NCI-H2171 treated with DMSO at 0.1 percent for 48 hours (cell line): ENCODE measurements at places on chromosomes 6 and 20.

- DNase-seq: no peak
Observed at GRCh38 chr6:53734473-53735299, 60.1 kb upstream of the LRRC1 start.

DNA sequence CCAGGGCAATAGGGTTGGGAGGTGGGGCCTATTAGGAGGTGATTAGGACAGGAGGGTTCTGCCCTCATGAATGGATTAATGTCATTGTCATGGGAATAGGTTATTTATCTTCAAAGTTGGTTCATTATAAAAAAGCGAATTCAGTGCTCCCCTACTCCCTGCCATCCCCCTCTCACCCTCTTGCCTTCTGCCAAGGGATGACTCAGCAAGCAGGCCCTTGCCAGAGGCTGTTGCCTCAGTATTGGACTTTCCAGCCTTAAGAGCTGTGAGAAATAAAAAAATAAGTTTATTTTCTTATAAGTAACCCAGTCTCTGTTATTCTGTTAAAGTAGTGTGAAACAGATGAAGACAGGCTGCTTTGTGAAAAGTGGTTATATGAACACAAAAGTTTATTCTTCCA, 381.1 kb upstream of the ZFP64 start:
- no peak for DNase-seq

- no peak for DNase-seq
Observed at GRCh38 chr6:130517444-130517931, 151.7 kb downstream of the TMEM200A start.

GRCh38 chr6:148383658-148384368, 41.2 kb downstream of the SASH1 start:
- DNase-seq: no peak

- DNase-seq: no peak
Observed at GRCh38 chr20:47566269-47566668, 64.6 kb downstream of the NCOA3 start.

DNA sequence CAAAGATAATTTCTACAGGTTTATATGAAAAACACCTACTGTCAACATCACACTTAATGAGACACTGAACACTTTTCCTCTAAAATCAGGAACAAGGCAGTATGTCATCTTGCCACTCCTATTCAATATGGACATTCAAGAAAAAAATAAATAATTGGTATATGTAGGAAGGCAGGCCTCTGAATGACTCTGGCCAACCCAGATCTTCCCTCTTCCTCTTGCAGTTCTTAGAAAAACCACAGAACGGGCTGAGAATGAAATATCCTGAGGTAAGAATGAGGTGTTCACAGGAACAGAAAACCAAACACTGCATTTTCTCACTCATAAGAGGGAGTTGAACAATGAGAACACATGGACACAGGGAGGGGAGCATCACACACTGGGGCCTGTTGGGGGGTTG, 1207.2 kb upstream of the CITED2 start:
- DNase-seq: no peak

- DNase-seq: no peak
Observed at GRCh38 chr6:79943133-79943532, 4.2 kb downstream of the ELOVL4 start.

- DNase-seq: peak; percentile 63
Observed at GRCh38 chr20:2631228-2631627, 21.2 kb upstream of the NOP56 start.

DNA sequence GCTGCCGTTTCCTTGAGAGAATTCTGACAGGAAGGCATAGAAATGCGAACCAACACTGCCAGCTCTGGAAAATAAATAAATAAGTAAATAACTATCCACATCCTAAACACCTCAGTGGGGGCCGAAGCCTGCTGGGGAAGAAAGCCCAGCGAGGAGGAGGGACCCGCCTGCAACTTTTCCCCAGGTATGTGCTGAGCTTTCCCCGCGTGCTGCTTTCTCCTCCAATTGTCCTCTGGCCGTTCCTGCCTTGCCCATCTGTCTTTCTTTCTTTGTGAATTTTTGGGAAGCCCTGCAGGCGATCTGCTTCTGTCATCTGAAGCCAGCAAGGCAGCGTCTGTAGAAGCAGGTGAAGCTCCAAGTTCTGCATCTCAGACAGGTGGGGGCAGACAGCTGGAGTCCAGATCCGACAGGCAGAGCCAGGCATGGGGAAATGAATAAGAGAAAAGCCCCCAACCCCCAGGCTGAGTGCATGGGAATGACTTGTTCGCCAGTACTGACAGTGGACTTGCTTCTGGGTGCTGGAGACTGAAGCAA, 49.2 kb upstream of the IL17A start:
- no peak for DNase-seq

DNA sequence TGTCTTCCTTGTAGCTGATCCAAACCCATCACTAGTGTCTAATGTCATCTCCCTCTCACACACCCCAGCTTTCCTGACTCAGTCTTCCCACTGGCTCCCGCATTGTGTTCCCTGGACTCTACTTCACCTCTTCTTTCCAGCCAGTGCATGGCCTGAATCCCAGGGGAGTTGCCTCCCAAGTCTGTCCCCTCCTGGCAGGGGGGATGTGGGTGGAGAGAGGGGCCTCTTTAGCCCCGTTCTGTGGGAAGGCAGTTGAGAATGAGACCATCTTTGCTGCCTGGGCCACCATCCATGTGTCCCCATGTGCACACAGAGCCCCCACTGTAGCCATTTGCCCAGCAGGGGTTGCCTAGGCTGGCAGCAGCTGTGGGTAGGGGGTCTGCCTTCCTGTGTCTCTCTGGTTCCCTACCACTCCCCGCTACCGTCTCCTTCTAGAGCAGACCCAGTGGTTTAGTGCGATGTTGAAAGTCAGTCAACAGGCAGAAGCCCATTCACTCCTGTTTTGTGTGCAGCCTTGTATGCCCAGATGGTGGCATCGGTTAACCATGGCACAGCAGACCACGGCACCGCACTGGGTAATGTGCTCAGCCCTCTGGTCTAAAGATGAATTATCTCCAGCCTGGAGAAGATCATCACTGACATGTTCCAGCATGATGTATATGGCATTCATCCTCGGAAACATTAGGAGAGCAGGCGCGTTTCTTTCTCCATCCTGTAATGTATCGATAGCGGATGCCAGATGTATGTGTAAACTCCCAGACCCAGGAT, 178.8 kb upstream of the SNX9 start:
- peak; percentile 77 for DNase-seq

GRCh38 chr6:9825526-9825925, 589.3 kb downstream of the TFAP2A start:
- no peak for DNase-seq

- no peak for DNase-seq
Observed at GRCh38 chr6:71048320-71049164, 91.7 kb upstream of the B3GAT2 start.

- DNase-seq: no peak
Observed at GRCh38 chr20:63072231-63072791, 65.5 kb upstream of the BHLHE23 start.

DNA sequence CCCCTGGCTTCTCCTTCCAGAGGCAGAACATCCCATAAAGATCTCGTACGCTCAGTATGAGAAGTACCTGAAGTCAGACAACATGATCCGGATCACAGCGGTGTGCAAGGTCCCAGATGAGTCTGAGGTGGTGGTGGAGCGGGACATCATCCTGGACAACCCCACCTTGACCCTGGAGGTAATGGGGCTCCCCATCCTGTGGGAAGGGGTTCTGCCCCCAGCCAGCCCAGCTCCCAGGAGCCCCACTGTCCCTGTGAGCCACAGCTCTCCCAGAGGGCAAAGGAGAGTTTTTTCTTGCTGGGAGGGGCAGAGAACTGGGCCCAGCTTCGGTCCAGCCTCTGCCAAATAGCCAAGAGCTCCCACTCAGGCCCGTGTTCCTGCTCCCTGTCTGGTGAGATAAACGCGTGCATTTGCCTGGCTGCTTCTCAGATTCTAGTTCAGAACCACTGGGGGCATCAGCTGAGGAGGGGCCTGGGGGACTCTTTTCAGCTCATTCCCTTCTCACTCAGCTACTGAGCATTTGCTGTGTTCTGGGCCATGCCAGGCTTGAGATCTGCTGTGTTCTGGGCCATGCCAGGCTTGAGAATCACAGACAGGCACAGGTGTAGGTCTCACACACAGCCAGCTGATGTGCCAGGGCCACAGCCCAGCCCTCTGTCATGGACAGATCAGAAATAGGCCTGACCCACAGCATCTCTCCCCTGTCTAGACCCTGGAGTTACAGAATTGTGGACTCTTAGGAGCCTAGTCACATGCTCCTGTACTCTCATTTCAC, 39.5 kb downstream of the TGM3 start:
- no peak for DNase-seq

- DNase-seq: no peak
Observed at GRCh38 chr20:50003253-50003656, 20.5 kb downstream of the SNAI1 start.

DNA sequence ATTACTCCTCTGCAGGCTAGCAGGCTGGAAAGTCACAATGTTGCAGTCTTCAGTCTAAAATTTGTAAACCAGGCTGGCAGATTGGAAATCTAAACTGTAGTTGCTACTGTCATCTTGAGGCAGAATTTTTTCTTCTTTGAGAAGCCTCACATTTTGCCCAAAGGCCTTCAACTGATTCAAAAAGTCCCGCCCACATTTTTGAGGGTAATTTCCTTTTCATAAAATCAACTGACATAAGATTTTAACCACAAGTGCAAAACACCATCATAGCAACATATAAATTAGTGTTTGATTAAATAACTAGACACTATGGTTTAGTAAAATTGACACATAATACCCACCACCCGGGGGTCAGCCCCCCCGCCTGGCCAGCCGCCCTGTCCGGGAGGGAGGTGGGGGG, 28.4 kb downstream of the HLA-C start:
- no peak for DNase-seq

DNA sequence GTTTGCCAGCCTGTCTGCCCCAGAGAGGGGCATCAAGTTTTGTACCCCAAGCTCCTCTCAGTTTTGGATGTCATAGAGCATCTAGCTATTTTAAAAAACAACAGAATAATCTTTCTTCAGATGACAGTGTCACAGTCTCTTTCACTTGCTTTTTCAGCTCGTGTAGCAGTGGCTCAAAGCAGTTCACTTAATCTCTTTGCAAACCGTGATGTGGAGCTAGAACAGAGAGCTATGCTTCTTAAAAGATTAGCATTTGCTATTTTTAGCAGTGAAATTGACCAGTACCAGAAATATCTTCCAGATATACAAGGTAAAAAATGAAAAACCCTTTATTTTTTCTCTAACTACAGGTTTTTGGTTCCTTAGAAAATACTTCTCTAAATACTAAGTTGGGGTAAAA, 37.3 kb downstream of the PGM3 start:
- no peak for DNase-seq

GRCh38 chr20:59043698-59044097, 1.1 kb upstream of the PRELID3B start:
- DNase-seq: no peak

DNA sequence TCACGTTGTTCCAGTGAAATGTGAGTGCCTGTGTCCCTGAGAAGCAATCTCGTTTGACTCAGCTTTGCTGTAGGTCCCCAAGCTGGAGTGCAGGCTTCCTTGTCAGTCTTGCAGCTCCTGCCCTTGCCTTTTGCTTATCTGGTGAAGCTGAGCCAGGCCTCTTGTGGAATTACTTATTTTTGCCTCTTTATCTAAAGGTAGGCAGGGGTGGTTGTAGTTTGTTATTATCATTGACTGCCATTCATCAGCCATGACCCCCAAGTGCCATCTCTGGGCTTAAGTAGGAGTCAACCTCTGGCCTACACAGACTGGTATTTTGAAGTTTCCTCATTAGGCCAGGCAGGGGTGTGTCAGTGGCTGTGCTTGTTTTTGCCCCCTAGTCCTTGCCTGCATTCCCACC, 2.1 kb downstream of the TMEM14B start:
- DNase-seq: no peak

GRCh38 chr20:53901064-53901463, 169.3 kb downstream of the BCAS1 start:
- no peak for DNase-seq

DNA sequence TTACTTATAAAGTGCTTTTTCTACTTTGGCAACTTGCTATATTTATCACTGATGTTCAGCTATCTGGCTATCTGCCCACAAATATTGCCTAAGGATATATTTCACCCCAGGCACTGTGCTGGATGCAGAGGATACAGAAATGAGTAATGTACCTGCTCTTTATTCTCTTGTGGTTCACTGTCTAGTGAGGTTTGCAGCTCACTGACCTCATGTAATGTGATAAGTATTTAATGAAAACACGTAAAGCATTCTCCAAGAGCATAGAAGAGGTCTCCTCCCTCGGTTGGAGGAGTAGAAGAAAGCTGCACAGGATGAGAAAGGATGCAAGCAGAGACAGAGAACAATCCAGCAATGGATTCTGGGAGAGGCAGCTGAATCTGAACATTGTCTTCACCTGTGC, 610.7 kb downstream of the CBLN4 start:
- DNase-seq: no peak

DNA sequence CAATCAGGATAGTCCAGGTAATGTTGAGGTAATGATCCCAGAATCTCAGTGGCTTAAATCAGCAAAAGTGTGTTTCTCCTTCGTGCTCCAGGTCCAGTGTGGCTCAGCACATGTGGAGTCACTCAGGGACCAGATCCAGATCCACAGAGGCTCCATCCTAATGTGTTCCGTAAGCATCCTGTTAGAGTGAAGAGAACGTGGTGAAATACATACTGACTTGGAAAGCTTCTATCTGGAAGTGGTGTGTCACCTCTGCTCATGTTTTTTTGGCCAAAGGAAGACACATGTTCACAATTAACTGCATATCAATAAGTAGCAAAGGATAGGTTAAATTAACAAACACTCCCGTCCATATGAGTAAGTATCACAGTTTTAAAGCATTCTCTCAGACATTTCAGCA, 26.8 kb upstream of the PREP start:
- DNase-seq: no peak

- DNase-seq: no peak
Observed at GRCh38 chr6:86456821-86457220, 480.5 kb upstream of the HTR1E start.

GRCh38 chr6:10395704-10396546, 18.9 kb downstream of the TFAP2A start:
- no peak for DNase-seq

DNA sequence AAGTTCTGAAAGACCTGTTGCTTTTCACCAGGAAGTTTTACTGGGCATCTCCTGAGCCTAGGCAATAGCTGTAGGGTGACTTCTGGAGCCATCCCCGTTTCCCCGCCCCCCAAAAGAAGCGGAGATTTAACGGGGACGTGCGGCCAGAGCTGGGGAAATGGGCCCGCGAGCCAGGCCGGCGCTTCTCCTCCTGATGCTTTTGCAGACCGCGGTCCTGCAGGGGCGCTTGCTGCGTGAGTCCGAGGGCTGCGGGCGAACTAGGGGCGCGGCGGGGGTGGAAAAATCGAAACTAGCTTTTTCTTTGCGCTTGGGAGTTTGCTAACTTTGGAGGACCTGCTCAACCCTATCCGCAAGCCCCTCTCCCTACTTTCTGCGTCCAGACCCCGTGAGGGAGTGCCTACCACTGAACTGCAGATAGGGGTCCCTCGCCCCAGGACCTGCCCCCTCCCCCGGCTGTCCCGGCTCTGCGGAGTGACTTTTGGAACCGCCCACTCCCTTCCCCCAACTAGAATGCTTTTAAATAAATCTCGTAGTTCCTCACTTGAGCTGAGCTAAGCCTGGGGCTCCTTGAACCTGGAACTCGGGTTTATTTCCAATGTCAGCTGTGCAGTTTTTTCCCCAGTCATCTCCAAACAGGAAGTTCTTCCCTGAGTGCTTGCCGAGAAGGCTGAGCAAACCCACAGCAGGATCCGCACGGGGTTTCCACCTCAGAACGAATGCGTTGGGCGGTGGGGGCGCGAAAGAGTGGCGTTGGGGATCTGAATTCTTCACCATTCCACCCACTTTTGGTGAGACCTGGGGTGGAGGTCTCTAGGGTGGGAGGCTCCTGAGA, at the start of gene HFE:
Gene HFE, plus strand, starts transcription at position 146 of the 832 bp plus-strand sequence. Its CDS starts 12 bp downstream, at position 158.
- DNase-seq: no peak

GRCh38 chr20:5651746-5652145, 98.5 kb upstream of the SHLD1 start:
- no peak for DNase-seq

- no peak for DNase-seq
Observed at GRCh38 chr6:143005816-143006215, 54.9 kb upstream of the AIG1 start.
